NCI-H510A (cell line): ENCODE measurements at places on chromosomes 16 and 17.

- DNase-seq = no peak
Measured at GRCh38 chr16:71537643-71538042, 11.4 kb downstream of the CHST4 start.

DNA sequence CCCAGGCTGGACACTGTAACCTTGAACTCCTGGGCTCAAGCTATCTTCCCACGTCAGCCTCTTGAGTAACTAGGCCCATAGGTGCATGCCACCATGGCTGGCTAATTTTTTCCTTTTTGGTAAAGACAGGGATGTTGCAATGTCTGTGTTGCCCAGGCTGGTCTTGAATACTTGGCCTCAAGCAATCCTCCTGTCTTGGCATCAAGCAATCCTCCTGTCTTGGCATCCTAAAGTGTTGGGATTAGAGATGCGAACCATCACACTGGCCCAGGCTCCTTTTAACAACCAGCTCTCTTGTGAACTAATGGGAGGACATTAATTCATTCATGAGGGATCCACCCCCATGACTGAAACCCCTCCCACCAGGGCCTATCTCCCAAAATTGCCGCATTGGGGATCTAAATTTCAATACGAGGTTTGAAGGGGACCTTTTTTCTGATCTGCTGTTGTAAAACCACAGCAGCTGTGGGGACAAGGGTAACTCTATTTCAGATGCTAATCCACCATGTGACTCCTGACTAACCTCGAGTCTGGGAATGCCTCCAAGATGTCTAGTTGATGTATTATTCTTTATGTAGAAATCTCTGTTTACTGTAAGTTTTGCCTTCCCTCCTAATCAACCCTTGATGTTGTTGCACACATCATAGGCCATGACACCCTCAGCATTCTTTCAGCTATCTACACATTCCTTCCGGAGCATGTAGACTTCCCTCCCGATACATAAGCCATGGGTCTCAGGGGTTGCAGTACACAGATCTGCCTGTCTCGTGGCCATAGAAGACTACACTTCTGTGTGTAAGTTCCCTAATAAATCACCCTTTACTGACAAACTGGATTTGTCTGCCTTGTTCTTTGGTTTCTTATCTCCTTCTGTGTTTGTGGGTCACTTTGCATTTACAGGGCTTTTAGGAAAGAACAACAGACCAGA lies 37.6 kb downstream of the RNF112 start:
- no peak for DNase-seq

DNA sequence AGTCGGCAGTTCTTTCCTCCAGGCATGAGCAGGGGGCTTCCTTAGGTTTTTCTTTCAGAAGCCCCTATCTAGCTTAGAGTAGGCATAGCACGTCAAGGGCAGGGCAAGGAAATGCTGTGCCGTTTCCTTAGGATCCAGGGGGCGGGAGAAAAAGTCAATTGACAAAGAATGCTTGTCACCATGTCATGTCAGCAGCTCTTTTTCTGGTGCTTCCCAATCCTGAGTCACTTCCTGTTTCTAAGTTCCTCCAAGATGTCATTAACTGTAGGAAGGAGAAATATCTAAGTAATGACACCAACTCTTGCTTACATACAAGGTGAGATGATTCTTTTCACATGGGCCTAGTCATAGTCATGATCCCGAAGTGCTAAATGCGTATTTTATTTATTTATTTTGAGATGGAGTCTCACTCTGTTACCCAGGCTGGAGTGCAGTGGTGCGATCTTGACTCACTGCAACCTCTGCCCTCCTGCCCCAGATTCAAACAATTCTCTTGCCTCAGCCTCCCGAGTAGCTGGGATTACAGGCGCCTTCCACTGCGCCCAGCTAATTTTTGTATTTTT lies 35.2 kb downstream of the GJC1 start:
- DNase-seq = no peak

DNA sequence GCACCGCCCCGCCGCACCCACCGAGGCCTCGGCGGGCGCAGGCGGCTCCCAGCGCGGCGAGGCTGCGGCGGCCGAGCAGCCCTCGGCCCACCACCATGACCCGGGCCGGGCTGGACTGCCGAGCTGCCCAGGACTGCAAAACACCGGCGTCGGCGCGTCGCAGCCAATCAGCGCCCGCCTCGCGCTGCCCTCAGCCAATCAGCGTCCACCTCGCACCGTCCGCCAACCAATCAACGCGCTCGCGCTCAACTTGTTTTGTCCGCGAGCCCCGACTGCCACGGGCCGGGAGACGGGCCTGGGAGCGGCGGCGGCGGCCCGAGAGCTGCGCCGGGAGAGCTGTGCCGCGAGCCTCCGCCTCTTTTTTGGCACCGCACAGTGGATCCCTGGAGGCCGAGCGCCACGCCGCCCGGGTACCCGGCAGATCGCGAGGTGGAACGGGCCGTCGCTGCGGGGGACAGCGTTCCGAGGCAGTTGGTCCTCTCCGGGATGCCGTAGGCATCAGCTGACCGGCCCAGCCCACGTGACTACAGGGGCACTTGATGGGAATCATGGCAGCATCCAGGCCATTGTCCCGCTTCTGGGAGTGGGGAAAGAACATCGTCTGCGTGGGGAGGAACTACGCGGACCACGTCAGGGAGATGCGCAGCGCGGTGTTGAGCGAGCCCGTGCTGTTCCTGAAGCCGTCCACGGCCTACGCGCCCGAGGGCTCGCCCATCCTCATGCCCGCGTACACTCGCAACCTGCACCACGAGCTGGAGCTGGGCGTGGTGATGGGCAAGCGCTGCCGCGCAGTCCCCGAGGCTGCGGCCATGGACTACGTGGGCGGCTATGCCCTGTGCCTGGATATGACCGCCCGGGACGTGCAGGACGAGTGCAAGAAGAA lies at the start of the genes FAHD1 and HAGH:
TSS of gene FAHD1 (plus strand) at position 516 of the 883 bp plus-strand sequence. CDS start at position 549, 33 bp downstream.
TSS of gene HAGH (minus strand) at position 135 of the 883 bp plus-strand sequence. CDS start at position 97, 38 bp downstream.
- DNase-seq = peak; percentile 51

DNA sequence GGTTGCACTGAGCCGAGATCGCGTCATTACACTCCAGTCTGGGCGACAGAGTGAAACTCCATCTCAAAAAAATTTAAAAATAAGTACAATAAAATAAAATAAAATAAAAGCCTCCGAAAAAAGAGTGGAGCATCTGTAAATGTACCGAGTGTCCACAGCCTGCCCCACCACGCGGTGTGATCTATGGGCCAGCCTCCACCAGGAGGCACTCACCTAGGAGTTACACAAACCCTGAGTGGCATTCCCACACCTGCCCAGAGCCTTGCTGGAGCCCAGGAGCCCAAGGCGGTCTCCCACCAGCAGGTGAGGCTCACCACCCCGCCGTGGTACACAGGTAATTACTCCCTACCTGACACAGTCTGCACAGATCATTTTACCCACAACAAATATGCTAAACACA lies 183.2 kb downstream of the ZNF423 start:
- DNase-seq = no peak
